ENCODE measurements at places on chromosomes 11 and 22.

DNA sequence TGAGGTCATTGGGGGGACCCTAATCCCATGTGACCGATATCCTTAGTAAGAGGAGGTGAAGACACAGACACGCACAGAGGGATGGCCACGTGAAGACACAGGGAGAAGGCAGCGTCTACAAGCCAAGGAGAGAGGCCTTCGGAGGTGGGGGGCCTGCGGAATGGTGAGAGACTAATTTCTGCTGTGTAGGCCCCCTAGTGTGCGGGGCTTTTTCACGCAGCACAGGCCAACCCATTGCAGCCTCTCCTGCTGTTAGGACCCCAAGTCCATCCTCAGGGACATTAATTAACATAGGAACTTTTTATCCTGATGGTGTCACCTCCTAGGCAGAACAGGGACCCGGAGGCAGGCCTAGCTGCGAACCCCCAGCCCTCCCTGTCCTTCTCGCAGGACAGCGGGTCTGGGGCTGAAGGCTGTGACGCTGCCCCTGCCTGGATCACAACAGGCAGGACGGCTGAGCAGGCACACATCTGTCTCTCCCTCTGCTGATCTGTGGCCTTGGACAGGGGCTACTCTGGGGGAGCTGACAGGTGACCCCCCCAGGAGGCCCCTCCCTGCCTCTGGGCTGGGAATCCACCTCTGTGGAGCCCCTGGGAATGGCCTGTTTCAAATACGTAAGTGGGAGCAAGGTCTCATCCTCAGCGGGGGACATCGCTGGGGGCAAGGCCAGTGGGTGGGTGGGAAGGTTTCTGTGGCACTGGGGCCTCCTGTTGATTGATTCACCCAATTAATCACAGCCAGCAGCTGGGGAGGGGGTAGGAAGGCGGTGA lies 7.9 kb downstream of the ASCL2 start:
- DNase-seq = no peak

- DNase-seq = no peak
These were observed 57.7 kb downstream of the SHANK2 start for GRCh38 chr11:71194710-71195109.

DNA sequence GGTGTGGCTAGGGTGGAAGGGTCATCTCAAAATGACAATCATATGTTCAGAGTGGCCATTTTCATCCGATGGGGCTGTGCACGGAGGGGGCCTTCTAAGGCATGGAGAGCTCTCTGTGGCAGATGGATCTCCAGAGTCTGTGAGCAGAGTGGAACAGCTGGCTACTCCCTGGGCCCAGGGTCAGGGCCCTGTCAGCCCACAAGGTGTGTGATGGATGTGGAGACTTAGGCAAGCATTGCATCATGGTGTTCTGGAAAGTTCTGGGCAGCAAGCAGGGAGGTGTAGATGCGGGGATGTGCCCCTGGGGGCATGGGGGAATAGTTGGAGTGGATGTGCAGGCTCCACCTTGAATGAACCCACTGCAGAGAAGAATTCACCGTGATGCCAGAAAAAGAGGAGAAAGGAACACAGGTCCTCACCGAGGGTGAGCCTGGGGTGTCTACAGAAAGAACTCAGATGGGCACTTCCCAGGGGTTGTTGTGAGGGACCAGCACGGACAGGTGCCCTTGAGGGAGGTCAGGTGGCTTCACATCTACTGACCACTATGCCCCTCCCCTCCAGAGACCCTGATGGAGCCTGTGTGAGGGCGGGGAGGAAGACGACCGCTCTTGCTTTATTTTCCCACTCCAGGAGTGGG lies 51.1 kb downstream of the CHRDL2 start:
- DNase-seq = no peak

DNA sequence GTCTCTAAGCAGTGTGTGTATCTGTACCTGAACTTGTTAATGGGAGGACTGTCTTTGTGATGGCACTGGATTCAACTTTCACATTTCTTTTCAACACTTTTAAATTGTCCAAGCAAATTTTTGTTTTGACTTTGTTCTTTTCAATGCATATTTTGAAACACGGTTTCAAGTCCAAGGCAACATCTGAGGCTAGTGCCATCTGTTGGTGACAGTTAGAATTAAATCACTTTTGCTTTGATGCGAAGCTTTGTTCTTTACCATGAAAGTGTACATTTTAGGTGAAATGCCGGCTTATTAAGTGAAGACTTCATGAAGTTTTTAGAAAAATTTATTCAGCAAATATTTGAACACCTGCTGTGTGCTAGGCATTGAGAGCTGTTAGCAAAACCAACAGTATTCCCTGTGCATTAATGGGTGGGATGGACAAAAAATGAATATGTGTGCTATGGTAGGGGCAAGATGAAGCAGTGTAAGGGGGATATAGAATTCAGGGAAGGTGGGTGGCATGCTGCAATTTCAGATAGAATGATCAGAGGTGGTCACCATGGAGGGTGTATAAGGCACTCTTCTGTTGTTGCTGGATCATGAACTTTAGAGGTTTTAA lies 70.2 kb downstream of the DDX10 start:
- DNase-seq = no peak

GRCh38 chr11:61168800-61169199 lies 7.6 kb upstream of the VPS37C start:
- DNase-seq = no peak

GRCh38 chr22:45551310-45552016 lies 48.8 kb downstream of the FBLN1 start:
- DNase-seq = no peak

- no peak for DNase-seq
These were observed 139.6 kb downstream of the DDX10 start for GRCh38 chr11:108804511-108804910.

- no peak for DNase-seq
These were observed 2.3 kb downstream of the MN1 start for GRCh38 chr22:27799015-27799826.

GRCh38 chr11:60919320-60919719 lies 4.9 kb upstream of the TMEM132A start:
- no peak for DNase-seq

- DNase-seq = no peak
These were observed 36.0 kb downstream of the RASD2 start for GRCh38 chr22:35576671-35577070.

DNA sequence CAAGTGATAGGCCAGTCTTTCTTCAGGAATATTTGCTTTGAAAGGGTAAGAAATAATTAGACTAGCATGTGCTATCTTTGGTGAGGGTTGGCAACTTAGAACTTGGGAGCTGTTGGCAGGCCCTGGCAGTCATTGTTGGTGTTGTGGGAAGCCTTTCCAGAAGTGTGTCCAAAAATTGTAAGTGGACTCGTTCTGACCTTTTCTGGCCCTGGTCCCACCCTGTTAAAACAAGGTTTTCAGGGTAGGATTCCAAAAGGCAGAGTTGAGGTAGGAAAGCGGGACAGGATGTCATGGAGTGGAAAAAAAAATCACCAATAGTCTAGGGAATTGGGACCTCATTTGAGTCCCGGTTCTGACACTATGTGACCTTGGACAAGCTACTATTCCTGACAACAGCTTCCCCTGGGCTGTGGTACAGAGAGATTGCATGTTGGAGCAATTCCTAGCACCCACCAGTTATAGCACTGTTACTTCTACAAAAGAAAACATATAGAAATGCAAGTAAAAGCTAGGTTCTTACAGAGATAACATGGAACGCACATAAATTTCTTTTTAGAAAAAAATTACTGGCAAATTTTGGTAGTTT lies 299.3 kb upstream of the DDI1 start:
- DNase-seq = no peak

DNA sequence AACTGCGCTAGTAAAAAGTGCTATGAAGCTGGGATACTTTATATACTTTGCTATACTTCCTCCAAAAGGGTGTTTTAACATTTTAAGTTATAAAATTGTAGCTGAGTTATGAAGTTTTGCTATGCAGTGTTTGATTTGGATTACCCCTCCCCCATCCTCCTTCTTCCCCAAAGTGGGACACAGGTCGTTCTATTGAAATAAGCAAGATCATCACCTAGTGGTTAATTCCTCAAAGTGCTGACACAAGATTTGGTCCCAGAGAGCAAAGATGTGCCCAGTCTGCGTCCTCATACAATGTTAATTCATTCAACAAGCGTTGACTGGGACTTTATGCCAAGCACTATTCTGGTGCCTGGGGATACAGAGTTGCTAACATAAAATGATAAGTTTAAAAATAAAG lies 78.5 kb downstream of the SPON1 start:
- no peak for DNase-seq

GRCh38 chr11:111258046-111258445 lies 12.5 kb downstream of the POU2AF2 start:
- no peak for DNase-seq

DNA sequence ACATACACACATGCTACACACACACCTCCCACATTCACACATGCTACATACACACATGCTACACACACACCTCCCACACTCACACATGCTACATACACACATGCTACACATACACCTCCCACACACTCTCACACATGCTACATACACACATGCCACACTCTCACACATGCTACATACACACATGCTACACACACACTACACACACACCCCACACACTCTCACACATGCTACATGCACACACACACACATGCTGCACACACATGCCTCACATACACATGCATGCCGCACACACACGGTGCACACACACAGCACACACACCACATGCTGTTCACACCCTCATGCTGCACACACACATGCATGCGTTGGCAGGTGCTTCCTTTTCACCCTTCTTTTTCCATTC lies 495.4 kb downstream of the NTM start:
- DNase-seq = no peak

DNA sequence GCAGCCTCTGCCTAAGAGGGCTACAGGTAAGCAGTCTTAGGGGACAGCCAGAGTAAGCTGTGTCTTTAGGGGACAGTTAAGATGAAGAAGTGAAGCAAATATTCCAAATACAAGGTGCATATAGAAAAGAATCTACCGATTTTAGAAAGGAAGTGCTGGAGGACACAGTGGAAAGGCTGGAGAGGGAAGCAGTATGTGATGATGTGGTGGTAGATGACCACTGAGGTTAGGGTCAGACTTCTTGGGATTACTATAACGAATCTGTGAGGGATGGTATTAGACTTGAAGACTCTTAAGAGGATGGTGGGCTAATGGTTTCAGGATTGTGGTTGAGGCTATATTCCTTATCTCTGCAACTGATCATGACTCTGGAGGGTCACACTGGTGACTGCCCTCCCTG lies 40.0 kb upstream of the PHOX2A start:
- no peak for DNase-seq

DNA sequence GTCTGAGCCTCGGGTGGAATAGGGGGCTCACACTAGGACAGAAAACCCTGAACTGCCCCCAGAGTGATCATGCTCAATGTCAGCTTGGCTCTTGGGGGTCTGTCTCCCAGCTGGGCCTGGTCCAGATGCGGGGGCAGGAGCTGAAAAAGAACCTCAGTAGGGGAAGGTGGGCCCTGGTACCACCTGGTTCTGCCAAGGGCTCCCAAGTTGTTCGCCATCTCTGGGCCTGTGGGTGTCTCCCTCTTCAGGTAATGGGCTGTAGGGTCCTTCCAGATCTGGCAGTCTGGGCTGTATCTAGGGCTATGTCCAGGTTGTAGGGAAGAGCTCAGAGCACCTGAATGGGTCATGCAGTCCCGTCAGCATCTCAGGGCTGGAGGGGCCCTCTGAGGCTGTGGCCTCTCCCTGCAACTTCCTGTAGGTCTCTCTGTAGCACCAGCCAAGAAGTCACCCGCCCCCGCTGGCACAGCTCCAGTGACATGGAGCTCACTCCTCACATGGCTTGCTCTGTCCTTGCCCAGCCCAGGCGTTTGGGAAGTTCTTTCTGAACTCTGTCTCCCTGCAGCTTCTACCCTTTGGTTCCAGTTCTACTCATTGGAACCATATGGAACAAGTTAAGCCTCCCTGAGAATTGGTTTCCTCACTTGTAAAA lies 33.0 kb upstream of the SOX10 start:
- DNase-seq = no peak

- DNase-seq = no peak
These were observed 177.3 kb upstream of the SORL1-AS1 start for GRCh38 chr11:121630041-121630440.

GRCh38 chr11:88231894-88232482 lies 56.7 kb upstream of the RAB38 start:
- DNase-seq = no peak

GRCh38 chr11:70542406-70542805 lies 144.1 kb downstream of the CTTN start:
- DNase-seq = no peak

- no peak for DNase-seq
These were observed 189.9 kb downstream of the BCR start for GRCh38 chr22:23370251-23370650.

DNA sequence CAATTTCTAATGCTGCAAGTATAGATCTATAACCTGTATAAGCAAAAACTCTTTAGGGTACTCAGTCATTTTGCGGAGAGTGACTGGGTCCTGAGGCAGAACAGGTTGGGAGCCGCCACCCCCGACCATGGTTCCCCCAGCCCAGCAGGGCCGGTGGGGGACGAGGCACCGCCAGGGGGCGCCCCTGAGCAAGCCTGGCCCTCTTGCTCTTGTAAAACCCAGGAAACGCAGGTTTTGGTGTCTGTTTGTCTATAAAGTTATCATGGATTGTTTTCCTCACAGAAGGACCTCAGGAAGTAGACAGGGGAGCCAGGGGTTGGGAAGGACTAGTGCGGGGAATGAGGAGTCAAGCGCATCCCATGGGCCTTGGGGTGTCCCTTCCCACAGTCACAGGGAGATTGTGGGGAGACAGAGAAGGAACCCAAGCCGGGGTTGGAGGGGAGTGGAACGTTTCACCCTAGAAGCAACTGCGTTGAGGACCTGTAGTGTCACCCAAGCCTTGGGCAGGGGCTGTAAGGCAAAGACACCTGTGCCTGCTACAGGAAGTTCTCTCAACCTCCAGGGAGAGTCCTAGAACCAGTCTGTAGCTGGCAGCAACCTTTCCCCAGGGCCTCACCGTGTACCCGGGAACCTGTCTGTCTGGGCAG lies 26.4 kb downstream of the KCTD17 start:
- peak; percentile 72 for DNase-seq

DNA sequence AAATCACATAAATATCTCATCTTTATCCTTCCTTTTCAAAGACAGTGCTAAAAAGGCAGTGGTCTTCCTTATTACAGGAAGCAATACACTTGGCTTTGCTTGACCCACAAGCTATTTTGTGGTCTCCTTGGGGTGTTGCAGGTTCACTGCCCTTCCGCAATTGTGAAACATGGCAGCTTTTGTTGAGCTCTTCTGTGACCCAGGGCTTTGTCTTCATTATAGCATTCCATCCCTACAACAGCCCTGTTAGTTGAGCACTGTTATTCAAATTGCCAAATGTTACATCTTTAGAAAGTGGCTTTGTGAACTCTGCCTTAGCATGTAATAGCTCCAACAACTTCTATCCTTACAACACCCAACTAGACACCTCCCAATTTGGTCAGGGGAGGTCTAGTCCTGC lies 107.1 kb downstream of the OPCML start:
- DNase-seq = no peak

All from activated CD8-positive, alpha-beta memory T cell treated with anti-CD3 and anti-CD28 coated beads for 4 hours (primary cell).